ENCODE measurements at places on chromosomes 5 and 9.

- no peak for DNase-seq
These were observed 61.8 kb upstream of the PRDM9 start for GRCh38 chr5:23445573-23445972.

DNA sequence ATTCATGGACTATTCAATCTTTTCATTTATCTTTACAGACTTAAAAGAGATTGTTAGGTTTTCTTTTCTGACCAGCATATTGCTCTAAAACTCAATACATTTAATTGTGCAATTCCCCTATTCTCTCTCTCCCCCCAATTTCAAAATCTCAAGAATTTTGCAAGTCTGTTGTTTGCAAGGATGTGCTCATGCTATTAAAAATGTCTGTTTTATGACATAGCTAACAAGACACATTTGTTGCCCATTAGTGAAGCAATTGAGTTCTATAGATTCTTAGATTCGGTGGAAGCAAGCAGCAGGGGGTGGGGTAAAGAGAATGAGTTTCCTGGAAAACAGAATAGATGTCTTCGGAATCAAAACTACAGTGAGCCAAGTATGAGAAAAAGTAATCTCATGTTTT is 8.5 kb upstream of the CSNK1A1 start:
- no peak for DNase-seq

GRCh38 chr9:117492476-117492875 is 77.6 kb upstream of the ASTN2 start:
- DNase-seq = no peak

DNA sequence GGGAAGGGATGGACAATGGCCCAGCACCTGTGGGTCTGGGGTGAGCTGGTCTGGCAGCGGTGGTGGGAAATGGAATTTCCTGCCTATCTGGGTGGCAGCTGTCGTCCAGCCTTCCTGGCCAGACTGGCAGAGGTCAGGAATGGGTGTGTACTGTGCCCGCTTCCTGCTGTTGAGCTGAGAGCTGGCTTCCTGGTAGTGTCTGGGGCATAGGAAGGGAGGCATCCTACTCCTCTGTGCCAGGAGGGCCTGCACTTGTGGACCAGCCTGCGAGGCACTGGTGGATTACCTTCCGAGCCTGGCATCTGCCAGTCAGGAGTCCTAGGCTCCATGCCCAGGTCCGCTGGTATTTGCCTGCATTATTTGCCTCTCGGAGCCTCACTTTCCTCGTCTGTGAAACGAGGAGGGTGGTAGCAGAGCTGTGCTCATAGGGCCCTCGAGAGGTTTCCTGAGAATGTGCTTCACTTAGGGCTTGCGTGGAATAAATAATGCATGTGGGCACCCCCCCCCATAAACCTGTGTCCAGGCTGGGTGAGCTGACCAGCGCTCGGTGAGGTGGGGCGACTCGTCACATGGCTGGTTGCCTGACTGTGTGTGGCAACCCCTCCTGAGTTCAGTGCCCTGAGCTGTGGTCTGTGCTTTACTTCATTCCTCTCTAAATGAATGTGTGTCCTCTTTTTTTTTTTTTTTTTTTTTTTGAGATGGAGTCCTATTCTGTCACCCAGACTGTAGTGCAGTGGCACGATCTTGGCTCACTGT is 47.7 kb downstream of the HMCN2 start:
- no peak for DNase-seq

DNA sequence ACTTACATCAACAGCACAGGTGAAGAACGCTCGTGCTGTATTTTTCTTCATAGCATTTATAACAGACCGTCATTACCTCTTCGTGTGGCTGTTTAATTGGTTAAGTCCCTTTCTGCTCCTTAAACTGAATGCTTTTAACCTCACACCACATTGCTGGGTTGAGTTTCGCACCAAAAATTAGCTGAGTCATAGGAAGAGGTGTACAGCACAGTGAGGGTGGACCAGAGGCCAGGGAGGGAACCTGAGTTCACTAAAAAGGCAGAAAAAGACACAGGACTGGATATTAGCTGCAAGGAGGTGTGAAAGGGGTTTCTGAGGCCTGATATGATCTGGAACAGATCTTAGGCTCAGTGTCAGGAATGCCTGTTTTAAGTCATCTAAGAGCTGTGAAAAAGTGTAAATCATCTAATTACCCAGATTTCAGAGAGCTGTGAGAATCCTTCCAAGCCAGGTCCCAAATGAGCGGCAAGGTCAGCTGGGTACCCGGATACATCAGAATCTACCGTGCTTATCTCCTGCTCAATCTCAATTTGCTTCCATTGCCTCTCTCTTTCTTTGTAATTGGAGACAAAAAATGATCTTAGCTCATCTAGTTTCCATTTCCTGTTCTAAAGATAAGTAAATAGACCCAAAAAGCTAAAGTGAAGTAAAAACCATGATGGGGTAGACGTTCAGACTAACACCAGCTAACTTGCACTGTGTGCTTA is 7.1 kb upstream of the CFAP90 start:
- no peak for DNase-seq

DNA sequence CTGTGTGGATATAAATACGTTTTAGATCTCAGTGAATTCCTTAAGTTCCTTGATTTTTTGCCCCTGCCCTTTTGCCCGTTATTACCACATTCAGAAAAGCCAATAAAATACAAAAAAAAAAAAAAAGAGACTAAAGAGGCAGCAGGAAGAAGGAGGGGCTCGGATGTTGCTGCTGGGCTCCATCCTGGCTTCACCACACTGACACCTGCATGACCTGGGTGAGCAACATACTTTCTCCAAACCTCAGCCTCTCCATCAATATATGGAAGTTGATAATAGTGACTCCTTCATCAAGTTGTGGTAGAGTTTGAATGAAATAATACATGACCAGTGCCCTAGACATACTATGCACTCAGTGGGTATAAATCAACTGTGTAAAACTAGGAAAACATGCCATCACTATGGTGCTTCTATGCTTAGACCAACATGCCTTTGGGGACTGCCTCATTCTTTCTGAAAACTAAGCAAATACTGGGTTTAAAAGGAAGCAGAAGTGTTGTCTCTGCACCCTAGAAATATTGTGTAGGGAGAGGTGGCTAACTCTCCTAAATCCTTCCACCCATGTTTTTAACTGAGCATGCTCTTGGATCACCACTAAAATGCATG is 243.0 kb downstream of the PIK3R1 start:
- DNase-seq = no peak

GRCh38 chr5:134466241-134467069 is 54.8 kb upstream of the CDKN2AIPNL start:
- DNase-seq = peak; percentile 27

DNA sequence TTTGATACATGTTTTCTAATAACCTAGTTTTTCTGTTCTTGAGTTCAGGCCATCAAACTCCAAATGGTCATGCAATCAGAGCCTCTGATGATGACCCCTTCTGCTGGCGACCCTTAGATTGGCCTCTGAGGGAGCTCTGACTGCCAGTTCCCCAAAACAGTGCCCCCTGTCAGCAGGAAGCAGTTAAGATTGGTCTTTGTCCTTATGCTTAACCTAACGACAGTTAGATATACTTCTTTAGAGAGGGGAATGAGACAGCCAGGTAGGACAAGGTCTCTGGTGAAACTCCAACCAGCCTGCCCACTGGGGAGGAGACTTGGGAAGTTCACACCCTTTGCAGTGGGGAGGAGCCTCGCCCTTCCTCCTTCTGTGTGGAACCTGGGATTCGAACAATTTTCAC is 390.4 kb upstream of the KIF2A start:
- no peak for DNase-seq

GRCh38 chr5:83921666-83922193 is 201.1 kb upstream of the HAPLN1 start:
- DNase-seq = no peak

GRCh38 chr9:137191691-137192447 is 3.4 kb downstream of the SSNA1 start:
- no peak for DNase-seq

- no peak for DNase-seq
These were observed 125.6 kb downstream of the DAB2IP start for GRCh38 chr9:121776739-121777637.

DNA sequence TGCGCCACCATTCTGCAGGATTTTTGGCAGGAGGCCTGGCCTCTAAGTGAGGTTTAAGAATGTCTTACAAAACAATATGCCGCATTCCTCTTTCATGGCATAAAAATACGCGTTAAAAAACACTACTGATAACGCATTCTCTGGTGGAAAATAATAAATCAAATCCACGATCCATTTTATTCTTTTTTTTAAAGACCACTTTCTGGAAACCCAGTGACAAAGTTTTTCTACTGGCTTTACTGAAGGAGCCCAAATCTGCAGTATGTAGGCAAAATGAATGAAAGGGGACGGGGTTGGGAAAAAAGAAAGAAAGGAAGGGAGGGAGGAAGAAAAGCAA is 2.0 kb downstream of the SV2C start:
- DNase-seq = no peak

- no peak for DNase-seq
These were observed 57.2 kb downstream of the ITGA1 start for GRCh38 chr5:52844885-52845284.

- DNase-seq = no peak
These were observed 10.7 kb downstream of the SLC35A4 start for GRCh38 chr5:140575309-140575708.

DNA sequence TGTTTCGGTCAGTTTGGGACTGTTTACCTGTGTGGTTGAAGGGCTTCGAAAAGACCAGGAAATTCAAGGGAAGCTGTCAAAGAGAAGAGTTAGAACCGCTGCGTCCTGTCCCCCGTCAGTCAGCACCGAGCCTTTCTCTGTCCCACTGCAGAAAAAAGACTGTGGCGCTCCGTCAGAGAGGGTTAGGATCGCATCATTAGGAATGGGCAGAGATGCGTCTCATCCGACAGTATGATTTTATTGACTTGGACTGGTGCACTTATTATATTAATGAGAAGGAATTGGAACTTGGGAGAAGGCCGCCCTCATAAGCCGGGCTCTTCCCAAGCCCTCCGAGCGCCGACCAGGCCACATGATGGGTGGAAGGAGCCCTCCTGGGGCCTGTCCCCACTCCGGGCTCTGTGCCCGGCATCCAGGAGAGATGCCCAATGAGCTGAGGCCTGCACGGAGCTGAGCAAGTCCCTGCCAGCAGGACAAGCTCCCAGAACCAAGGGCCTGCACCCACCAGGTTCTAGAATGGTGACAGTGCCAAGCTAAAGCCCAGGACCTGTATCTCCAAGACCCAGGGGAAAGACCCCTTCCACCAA is 71.5 kb downstream of the NEK6 start:
- DNase-seq = no peak

DNA sequence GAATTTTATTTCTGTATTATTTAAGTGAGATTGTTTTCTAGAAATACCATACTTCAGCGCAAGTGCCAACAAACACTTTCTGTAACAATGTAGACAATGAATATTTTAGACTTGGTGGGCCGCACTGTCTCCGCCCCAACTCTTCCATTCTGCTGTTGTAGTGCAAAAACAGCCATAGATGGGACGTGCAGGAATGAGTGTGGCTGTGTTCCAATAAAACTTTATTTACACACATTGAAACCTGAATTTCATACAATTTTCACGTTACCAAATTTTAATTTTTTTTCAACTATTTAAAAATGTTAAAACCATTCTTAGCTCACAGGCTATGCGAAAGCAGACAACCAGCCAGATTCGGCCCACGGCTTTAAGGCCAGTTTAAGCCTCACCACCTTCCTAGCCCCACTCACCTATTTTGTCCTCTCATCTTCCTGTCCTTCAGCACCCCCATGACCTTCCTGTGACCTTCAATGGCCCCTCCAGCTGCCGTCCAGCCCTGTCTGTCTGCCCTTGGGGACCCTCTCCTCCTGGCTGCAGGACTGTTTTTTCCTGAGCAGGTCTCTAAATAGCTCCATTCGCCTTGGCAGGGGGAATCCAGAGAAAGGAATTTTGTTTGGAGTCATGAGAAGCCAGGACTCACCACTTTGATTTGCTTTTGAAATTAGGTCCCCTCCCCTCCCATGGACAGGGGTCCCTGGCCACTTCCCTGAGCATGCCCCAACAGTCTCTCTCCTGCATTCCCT is 11.2 kb upstream of the ANXA6 start:
- DNase-seq = no peak

GRCh38 chr9:68979538-68980314 is 34.2 kb downstream of the PRKACG start:
- no peak for DNase-seq

DNA sequence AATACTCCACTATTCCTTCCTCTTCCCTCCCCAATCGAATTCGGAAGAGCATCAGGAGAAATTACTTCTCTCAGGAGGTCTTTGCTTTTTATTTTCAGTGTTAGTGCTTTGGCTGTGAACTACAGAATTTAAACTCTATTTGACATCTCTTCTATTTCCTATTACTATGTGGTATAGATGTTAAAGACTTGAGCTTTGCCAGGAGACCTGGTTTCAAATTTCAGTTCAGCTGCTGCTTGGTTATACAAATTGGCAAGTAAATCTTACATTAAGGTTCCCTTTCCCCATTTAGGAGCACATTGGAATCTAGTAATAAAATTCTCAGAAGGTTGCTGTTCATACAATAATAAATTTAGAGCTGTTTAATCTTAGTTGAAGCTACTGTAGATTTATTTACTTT is 13.1 kb downstream of the UHRF2 start:
- no peak for DNase-seq

DNA sequence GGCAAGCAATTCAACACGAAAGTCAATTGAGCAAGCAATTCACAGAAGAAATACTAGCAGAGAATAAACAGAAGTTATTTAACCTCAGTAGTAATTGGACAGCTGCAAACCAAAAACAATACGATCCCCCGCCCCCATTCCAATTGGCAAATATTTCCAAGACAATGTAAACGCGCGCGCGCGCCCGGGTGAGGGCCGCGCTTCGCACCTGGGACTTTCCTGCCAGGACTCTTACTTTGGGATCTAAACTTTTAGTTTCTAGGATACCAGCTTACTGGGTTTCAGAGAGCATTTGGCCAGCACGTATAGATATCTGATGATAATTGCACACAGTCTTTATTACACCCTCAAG is 8.6 kb downstream of the RUFY1 start:
- DNase-seq = no peak

DNA sequence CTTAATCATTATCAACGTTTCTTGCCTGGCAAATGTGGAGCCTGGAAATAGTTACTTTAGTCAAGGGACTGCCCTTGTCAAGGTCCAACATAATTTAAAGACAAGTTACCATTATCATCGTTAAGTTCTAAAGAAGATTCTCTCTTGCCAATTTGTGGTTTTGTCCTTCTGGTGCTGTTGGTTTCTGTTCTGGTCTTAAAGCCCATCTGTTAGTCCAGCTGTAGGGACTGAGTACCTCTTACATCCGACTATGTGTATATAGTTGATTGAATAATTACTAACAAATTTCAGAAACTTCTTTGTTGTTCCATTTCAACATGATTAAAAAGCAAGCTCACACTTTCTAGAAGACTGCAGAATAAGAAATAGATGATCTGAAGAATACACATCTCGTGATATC is 1854.9 kb downstream of the MAT2B start:
- no peak for DNase-seq

- DNase-seq = peak; percentile 40
These were observed 82.5 kb upstream of the ZBTB43 start for GRCh38 chr9:126722252-126722921.

GRCh38 chr9:132124800-132125199 is 37.1 kb upstream of the NTNG2 start:
- DNase-seq = no peak

GRCh38 chr9:35661756-35662350 is 3.1 kb downstream of the ARHGEF39 start:
- no peak for DNase-seq

- DNase-seq = no peak
These were observed 106.3 kb downstream of the TENT4A start for GRCh38 chr5:6819521-6819920.

- DNase-seq = no peak
These were observed 39.1 kb upstream of the BASP1 start for GRCh38 chr5:17178373-17178675.

- DNase-seq = no peak
These were observed 1.1 kb upstream of the TENT4A start for GRCh38 chr5:6712142-6712576.

- DNase-seq = no peak
These were observed 22.6 kb downstream of the DUSP1 start for GRCh38 chr5:172748341-172748843.

Data from cortex of kidney (tissue), 1 donor.